ENCODE measurements at places on chromosomes 1 and 21. TPM values are rescaled to one million over a fixed set of nuclear protein-coding genes. Genes with fewer than 3 reads are reported as not detected.

The SERTAD4 gene
- 26.8 TPM for total RNA-seq

The CELA2A gene
- total RNA-seq = not detected

The CDC42 gene
- total RNA-seq = 577 TPM

The TSSK3 gene
- total RNA-seq = not detected

The ZYG11A gene
- 0.92 TPM for total RNA-seq

The GPR37L1 gene
- 6.5 TPM for total RNA-seq

The SSX2IP gene
- 27.0 TPM for total RNA-seq

The PTP4A2 gene
- total RNA-seq = 444 TPM

Measured in diencephalon (tissue), 1 donor.